Stimulated activated CD4-positive, alpha-beta T cell treated with anti-CD3 and anti-CD28 coated beads, Interleukin-12 subunit alpha, Interleukin-12 subunit beta, amount 100 ng/mL, for 4 hours (primary cell): ENCODE measurements at places on chromosomes 7 and 10.

- no peak for DNase-seq
Measured at GRCh38 chr7:46764100-46764936, 817.6 kb downstream of the TNS3 start.

- no peak for DNase-seq
Measured at GRCh38 chr7:39530971-39531370, 35.2 kb upstream of the YAE1 start.

DNA sequence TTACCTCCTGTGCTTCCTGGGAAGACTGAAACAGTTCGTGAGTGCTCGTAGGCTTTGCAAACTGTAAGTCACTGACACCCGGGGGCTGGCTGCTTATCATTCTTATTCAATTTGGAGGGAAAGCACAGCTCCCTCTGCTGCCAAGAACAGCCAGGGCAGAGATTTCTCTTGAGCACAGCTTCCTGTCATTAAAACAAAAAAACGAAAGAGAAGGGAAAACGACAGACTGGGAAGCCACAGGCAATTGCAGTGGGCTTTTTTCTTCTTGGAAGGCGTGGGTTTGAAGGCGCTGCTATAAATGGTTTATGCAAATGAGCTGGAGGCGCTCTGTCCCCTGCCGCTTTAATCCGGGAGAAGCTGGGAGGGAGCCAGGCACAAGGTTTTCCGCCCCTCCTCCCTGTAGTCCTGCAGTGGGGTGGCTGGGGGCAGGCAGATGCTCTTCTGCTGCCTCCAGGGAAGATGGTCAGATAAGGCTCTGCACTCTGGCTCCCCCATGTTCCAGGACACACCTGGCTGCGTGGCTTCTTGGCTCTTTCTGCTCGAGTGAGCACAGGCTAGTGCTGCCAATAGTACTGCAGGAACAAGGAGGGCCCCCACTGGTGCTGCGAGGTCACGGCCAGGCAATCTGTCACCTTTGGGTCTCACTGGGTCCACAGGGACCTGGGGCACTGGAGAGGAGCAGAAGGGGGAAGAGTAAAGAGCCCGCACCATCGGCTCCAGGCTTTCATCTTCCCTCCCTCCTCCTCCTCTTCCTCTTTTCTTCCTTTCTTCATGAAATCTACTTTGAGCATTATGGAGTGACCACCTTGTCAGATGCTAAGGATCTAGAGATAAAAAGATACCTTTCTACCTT, 49.5 kb downstream of the NEURL1 start:
- DNase-seq, result peak; percentile 17

DNA sequence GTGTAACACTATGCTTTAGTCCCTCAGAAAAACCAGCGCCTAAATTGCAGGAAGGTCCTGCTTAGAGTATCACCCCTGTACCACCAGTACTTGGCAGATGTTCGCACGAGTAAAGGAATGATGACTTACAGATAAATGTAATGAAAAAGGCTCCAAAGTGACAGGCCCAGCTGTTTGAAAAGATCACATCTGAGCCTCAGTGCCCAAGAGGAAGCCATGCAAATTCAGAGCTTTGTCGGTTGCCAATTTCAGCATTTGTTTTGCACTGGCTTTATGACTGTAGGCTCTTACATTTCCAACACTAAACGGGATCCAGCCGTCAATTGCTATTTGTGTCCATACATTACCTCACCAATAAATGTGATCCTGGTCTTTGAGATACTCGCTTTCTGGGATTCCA, 60.6 kb upstream of the GAD2 start:
- no peak for DNase-seq
